ENCODE measurements at places on chromosomes 6 and 20.

GRCh38 chr6:45927421-45928320 is 88.0 kb downstream of the CLIC5 start:
- no peak for ATAC-seq

DNA sequence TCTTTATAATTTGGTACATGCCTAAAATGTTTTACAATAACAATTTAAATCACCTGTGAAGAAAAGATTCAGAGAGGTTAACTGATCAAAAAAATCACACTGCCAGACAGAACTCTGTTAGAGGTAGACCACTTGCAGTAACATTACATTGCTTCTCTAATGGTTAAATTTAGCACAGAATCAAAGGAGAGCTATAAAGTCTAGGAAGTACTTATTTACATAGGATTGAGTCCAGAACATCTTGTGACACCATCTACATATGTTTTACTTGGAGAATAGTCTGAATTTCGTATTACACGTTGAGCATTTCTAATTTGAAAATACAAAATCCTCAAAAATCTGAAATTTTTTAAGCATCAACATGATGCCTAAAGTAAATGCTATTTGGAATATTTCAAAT is 17.2 kb upstream of the TBC1D20 start:
- no peak for ATAC-seq

GRCh38 chr6:86969573-86969972 is 32.2 kb downstream of the HTR1E start:
- ATAC-seq, result no peak

- no peak for ATAC-seq
These were observed 294.6 kb downstream of the CDH26 start for GRCh38 chr20:60252866-60253265.

GRCh38 chr6:110595112-110595511 is 118.7 kb upstream of the SLC22A16 start:
- ATAC-seq, result no peak

- ATAC-seq, result peak; percentile 56
These were observed 864 bp upstream of the BCLAF1 start for GRCh38 chr6:136290410-136291010.

GRCh38 chr20:926670-927069 is 10.5 kb upstream of the ANGPT4 start:
- no peak for ATAC-seq

DNA sequence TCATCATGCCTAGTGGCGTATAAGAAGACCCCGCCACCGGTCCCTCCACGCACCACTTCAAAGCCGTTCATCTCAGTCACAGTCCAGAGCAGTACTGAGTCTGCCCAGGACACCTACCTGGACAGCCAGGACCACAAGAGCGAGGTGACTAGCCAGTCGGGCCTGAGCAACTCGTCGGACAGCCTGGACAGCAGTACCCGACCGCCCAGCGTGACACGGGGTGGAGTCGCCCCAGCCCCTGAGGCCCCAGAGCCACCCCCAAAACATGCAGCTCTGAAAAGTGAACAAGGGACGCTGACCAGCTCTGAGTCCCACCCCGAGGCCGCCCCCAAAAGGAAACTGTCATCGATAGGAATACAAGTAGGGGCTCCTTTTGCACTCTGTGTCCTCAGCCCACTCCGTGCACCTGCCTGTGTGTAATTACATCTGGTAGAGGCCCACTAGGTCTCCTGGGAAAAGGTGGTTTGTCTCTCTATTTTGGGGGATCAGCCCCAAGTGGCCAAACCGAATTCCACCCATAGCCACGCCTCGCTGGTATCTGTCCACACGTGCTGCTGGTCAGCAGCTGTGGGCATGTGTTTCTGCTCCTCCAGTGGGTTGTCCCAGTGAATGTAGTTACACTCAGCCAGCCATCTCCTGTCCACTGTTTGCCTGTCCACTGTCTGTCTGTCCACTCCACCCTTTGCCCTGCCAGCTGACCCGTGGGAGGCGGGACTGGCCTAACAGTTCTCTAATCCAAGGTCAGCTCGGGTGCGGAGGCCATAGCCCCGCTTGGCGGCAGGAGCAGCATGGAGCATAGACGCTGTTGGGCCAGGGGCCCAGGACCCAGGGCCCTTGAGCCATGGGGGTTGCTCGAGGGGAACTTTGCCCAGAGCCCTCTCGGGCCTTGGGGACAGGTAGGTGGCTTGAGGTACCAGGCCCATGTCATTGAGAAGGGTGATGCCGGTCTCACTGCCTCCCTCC is 44.3 kb upstream of the MYL9 start:
- ATAC-seq, result no peak

DNA sequence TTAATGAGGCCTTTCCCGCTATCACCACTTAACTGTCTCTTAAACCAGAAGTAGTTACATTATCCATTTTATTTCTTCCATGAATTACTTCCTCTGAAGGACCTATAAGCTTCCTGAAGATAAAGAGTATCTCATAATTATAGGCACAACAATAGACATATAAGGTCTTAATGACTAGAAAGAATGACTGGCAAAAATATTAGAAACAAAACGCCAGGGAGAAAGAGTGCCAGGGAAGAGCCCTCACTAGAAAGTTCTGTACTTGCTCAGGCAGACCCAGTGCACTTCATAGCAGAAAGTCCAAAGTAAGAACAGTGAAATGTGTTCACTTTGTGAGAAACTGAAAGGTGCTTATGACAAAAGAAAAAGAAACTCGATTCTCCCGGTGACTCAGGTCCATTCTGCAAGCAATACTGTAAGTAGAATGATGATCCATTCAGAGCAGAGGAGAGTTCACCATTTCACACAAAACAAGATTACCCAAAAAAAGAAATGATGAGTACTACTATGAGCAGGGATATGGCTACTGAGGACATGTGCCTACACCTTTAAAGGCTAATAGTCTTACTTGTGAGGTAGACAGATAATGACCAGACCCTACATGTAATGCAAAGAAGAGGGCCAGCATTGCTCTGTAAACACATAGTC is 5.5 kb downstream of the ZNF334 start:
- peak; percentile 96 for ATAC-seq

- peak; percentile 73 for ATAC-seq
These were observed 722 bp downstream of the ISM1 start for GRCh38 chr20:13221673-13222318.

All from activated T-helper 17 cell treated with anti-CD3 and anti-CD28 coated beads, Interleukin-2, amount 50 U/mL, for 72 hours (primary cell).